Naive thymus-derived CD8-positive, alpha-beta T cell (primary cell): ENCODE measurements at places on chromosomes 6 and 20. TPM values are rescaled to one million over a fixed set of nuclear protein-coding genes. Genes with fewer than 3 reads are reported as not detected.

DNA sequence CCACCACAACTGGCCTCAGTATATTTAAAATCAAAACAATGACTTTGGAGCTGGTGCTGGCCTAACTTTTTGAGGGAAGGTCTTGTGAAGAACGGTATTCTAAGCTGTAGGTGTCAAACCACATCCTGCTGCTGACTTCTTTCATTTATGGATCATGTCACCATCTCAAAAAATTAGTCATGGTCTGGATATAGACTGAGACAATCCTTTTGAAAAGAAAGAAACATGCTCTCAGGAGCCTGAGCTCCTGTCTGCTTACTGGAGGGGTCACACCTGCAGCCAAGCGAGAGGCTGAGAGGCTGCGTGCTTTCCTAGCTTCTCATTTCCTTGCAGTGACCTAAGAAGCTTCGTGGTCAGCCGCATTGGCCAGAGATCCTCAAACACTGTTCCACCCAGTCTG is 55.2 kb downstream of the TIAM2 start:
- no peaks in the 10 kb centered on the region for H3K36me3 ChIP-seq
- peaks cover 3% of the 10 kb centered on the region for H3K4me1 ChIP-seq
- peaks cover 2% of the 10 kb centered on the region for H3K27me3 ChIP-seq
- H3K4me3 ChIP-seq, result no peak overlapping the region
- no peak overlapping the region for H3K27ac ChIP-seq
- DNase-seq, result no peak

DNA sequence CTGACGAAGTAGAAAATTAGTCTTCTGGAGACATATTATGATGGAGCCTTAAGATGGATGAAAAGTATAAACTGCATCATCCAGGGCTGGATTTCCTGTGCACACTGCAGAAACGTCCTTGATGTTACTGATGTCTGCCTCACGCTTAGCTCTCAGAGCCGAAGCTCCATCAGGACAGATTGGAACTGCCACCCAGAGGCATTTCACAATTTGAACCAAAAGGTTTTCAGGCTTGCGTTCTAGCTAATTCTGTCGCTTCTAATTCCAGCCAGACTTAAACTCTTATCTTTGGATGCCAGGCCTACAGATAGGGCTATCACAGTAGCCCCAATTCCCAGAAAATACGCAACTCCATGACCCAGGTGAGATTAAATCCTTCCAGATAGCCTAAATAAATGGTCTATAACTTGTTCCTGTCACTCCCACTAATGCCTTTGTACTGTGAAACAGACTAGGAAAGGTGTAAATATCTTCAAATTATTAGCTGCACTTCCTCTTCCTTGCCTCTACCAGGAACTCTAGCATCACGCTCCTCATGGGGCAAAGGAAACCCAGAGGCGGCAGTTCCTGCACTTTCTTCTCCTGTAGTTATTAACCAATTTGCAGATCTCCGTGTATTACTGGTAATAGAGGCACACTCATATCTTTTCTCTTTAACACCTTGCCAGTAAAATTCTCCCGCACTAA is 634.6 kb downstream of the PRKN start:
- H3K27ac ChIP-seq, result no peak overlapping the region
- H3K36me3 ChIP-seq, result peaks cover 28% of the 10 kb centered on the region
- no peak overlapping the region for H3K4me3 ChIP-seq
- no peaks in the 10 kb centered on the region for H3K27me3 ChIP-seq
- no peak for DNase-seq

DNA sequence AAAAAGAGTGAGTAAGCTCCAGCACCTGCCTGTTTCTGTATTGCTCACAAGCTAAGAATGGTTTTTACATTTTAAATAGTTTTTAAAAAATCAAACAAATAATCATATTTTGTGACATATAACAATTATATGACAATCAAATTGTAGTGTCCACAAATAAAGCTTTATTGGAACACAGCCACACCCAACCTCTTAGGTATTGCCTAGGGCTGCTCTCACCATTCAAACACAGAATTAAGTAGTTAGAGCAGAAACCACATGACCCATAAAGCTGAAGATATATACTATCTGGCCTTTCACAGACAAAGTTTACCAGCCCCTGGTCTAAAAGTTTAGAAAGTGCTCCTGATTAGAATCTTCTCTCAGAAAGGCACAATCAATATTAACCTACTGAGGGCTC is 11.2 kb downstream of the TNFRSF21 start:
- H3K27ac ChIP-seq, result no peak overlapping the region
- H3K4me3 ChIP-seq, result no peak overlapping the region
- no peak for DNase-seq
- no peaks in the 10 kb centered on the region for H3K36me3 ChIP-seq
- H3K4me1 ChIP-seq, result no peaks in the 10 kb centered on the region

GRCh38 chr20:5120185-5120476 is 373 bp upstream of the PCNA start:
- peaks cover 9% of the 10 kb centered on the region for H3K36me3 ChIP-seq
- peak overlapping the region; percentile 97 for H3K27ac ChIP-seq
- no peaks in the 10 kb centered on the region for H3K27me3 ChIP-seq
- H3K4me1 ChIP-seq, result peaks cover 39% of the 10 kb centered on the region
- DNase-seq, result no peak

DNA sequence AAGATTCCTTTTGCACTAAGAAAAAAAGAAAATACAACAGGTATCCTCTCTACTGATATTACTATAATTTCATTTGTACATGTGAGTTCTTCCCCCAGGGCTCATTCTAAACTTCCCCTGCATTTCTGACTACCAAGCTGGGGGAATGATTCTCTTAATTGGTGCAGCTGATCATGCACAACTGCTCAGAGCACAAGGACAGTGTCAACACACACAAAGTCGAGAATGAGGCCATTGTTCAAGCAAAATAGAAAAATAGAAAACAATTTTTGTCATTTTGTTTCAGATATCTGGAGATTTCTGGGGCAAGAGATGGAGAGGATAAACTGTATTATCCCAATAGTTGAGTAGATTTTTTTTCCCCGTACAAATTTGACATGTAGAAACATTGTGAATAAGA is 236.3 kb downstream of the HAO1 start:
- no peaks in the 10 kb centered on the region for H3K4me1 ChIP-seq
- no peak overlapping the region for H3K27ac ChIP-seq
- no peak overlapping the region for H3K4me3 ChIP-seq
- DNase-seq, result no peak

TBC1D7 gene
- total RNA-seq, result 17.9 TPM

CTAGE9 gene
- not detected for total RNA-seq

FAM209A gene
- 7.5 TPM for total RNA-seq

VNN1 gene
- total RNA-seq, result not detected

DNA sequence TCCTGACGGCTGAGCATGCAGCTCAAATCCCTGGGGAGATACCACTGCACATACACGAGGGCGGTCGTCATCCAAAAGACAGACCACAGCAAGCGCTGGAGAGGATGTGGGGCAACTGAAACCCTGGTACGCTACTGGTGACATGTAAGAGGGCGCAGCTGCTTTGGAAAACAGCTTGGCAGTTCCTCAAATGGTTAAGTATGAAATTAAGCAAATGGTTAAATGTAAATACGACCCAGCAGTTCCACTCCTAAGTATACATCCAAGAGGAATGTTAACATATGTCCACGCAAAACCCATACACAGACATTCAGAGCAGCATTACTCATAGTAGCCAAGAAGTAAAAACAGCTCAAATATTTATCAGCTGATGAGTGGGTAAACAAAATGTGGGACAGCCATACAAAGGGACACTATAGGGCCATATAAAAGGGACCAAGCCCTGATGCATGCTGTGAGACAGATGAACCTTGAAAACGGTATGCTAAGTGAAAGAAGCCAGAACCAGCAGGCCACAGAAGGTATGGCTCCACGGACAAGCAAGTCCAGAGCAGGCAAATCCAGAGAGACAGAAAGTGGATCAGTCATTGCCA is 38.5 kb downstream of the RIPOR3 start:
- H3K4me1 ChIP-seq, result no peaks in the 10 kb centered on the region
- no peaks in the 10 kb centered on the region for H3K36me3 ChIP-seq
- peaks cover 4% of the 10 kb centered on the region for H3K27me3 ChIP-seq

DNA sequence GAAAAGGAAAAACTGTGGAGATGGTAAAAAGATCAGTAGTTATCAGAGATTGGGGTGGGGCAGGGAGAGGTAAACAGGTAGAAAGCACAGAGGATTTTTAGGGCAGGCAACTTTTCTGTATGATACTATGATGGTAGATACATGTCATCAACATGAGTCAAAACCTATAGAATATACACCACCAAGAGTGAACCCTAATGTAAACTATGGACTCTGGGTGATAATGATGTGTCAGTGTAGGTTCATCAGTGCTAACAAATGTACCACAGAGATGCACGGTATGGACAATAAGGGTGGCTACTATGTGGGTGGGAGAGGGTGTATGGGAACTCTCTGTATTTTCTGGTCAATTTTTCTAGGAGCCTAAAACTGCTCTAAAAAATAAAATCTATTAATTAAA is 18.5 kb downstream of the PACSIN1 start:
- H3K27ac ChIP-seq, result no peak overlapping the region
- H3K27me3 ChIP-seq, result no peaks in the 10 kb centered on the region
- H3K4me1 ChIP-seq, result peaks cover 27% of the 10 kb centered on the region
- H3K4me3 ChIP-seq, result no peak overlapping the region
- DNase-seq, result no peak

GRCh38 chr6:134309227-134309626 is 8.7 kb downstream of the SGK1 start:
- peaks cover 5% of the 10 kb centered on the region for H3K4me1 ChIP-seq
- H3K4me3 ChIP-seq, result no peak overlapping the region
- peak overlapping the region; percentile 37 for H3K27ac ChIP-seq
- DNase-seq, result no peak
- no peaks in the 10 kb centered on the region for H3K27me3 ChIP-seq

TIAM2 gene
- total RNA-seq, result 6.7 TPM

GRCh38 chr6:142760152-142760551 is 184.8 kb downstream of the HIVEP2 start:
- H3K36me3 ChIP-seq, result peaks cover 36% of the 10 kb centered on the region
- H3K27me3 ChIP-seq, result no peaks in the 10 kb centered on the region
- H3K4me1 ChIP-seq, result peaks cover 28% of the 10 kb centered on the region
- H3K27ac ChIP-seq, result no peak overlapping the region
- no peak overlapping the region for H3K4me3 ChIP-seq

GRCh38 chr20:38031957-38032356 is 1.3 kb downstream of the TTI1 start:
- peaks cover 26% of the 10 kb centered on the region for H3K36me3 ChIP-seq
- no peaks in the 10 kb centered on the region for H3K27me3 ChIP-seq
- H3K4me3 ChIP-seq, result peak overlapping the region; percentile 96
- H3K27ac ChIP-seq, result no peak overlapping the region

SEC63 gene
- 76.6 TPM for total RNA-seq

GRCh38 chr6:52522655-52523054 is 54.2 kb downstream of the TRAM2 start:
- peaks cover 6% of the 10 kb centered on the region for H3K4me1 ChIP-seq
- DNase-seq, result no peak
- no peaks in the 10 kb centered on the region for H3K27me3 ChIP-seq
- no peak overlapping the region for H3K4me3 ChIP-seq
- no peaks in the 10 kb centered on the region for H3K36me3 ChIP-seq
- H3K27ac ChIP-seq, result no peak overlapping the region

ZNF292 gene
- 87.7 TPM for total RNA-seq
